Stimulated activated CD8-positive, alpha-beta memory T cell treated with anti-CD3 and anti-CD28 coated beads, Interleukin-7, amount 100 ng/mL, for 24 hours (primary cell): ENCODE measurements at places on chromosomes 12 and 14.

DNA sequence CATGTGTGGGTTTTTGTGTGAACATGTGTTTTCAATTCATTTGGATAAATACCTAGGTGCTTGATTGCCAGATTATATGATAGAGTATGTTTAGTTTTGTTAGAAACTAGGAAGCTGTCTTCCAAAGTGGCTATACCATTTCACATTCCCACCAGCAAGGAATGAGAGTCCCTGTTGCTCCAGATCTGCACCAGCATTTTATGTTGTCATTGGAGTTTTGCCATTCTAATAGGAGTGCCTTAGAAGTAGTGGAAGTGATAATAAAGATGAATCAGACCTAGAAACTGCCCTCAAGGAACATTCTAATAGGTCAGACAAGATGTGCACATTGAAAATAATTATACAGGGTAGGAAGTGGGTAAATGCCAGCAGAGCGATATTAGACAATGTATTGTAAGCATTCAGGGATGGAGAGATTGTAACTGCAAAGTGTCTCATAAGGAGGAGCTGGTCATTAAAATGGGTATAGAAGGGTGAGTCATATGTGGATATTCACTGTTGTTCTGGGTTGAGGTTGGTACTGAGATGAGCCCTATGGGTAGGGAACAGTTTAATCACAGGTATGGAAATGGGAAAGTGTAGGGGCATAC lies 71.4 kb downstream of the MNAT1 start:
- no peak for DNase-seq

DNA sequence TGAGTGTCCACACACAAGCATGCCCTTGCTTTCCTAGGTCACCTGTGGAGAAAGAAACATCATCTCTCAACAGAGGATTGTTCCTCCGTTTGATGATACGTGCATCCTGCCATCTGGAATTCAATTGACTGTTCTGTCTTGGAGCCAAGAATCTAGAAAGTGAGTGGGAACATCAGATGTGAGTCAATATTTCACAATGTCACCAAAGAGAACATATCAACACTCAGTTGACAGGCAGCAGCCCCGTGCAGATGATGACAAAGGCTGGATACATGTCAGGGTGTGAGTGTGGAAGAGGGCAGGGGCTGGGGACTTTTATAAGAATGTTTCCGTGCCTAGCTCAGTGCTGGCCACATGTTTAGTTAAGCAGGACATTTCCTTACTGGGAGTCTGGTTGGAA lies 76.1 kb downstream of the TBC1D30 start:
- no peak for DNase-seq

- DNase-seq, result peak; percentile 11
Measured at GRCh38 chr12:89707703-89708564, 704 bp downstream of the ATP2B1 start.

DNA sequence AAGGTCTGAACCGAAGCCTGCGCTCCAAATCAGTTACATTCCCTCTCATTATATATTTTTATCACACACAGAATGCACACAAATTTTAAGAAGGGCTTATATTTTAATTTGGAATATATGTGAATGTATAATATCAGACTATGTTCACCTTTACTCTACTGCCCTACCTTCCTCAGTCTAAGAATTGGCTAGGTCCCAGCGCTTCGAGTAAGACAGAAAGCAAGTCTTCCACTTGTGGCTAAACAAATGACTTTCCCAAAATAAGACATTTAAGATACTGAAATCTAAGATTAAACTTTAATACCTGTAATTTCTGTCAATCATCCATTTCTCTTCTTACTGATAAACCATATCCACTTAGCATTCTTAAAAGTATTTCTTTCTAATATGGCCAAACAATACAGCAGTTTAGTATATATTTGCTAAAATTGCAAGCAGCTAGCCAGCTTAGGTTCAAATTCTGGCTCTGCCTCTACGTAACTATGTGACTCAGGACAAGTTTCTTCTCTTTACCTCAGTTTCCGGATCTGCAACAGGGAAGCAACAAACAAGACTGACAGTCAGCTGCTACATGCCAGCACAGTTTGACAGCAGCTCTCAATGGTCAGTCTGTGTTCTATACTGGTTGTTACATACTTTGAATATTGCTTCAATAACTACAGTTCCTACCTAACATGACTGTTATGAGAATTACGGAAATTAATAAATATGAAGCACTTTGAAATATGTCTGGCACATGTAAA lies 2.0 kb downstream of the INTS13 start:
- no peak for DNase-seq

- peak; percentile 20 for DNase-seq
Measured at GRCh38 chr12:51721282-51721940, 127.1 kb downstream of the FIGNL2 start.

GRCh38 chr14:20720741-20721140 lies 24.9 kb upstream of the EDDM3A start:
- no peak for DNase-seq

- DNase-seq, result no peak
Measured at GRCh38 chr14:33352821-33353220, 414.1 kb downstream of the NPAS3 start.

DNA sequence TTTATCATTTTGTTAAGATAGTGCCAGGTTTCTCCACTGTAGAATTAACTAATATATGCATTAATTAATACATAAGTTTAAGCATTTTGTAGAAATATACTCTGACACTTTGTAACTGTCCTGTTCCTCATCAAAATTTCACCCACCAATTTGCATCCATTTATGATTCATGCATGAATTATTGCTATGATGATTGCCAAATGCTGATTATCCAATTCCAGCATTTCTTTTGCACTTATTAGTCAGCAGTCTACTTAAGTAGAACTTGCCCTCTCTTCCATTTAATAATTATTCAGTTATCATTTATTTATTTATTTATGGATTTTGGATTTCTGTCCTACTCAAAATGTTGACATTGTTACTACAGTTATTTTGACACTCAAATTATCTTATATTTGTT lies 72.2 kb downstream of the SLC6A15 start:
- no peak for DNase-seq

- no peak for DNase-seq
Measured at GRCh38 chr12:3607039-3607720, 116.2 kb downstream of the PRMT8 start.

GRCh38 chr12:70044167-70044566 lies 199.1 kb upstream of the CNOT2 start:
- no peak for DNase-seq

DNA sequence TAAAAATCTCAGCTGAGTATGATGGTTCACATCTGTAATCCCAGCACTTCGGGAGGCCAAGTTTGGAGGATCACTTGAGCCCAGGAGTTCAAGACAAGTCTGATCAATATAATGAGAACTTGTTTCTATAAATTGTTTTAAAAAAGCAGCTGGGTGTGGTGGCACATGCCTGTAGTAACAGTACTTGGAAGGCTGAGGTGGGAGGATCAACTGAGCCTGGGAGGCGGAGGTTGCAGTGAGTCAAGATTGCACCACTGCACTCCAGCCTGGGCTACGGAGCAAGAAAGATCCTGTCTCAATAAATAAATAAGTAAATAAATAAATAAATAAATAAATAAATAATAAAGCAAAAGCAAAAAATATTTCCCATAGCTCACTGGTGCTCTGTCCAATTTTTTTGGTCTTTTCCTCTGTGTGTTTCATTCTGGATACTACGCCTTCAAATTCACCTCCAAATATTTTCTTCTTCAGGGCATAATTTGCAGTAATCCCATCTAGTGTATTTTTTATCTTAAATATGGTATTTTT lies 32.7 kb upstream of the SNX6 start:
- DNase-seq, result no peak

DNA sequence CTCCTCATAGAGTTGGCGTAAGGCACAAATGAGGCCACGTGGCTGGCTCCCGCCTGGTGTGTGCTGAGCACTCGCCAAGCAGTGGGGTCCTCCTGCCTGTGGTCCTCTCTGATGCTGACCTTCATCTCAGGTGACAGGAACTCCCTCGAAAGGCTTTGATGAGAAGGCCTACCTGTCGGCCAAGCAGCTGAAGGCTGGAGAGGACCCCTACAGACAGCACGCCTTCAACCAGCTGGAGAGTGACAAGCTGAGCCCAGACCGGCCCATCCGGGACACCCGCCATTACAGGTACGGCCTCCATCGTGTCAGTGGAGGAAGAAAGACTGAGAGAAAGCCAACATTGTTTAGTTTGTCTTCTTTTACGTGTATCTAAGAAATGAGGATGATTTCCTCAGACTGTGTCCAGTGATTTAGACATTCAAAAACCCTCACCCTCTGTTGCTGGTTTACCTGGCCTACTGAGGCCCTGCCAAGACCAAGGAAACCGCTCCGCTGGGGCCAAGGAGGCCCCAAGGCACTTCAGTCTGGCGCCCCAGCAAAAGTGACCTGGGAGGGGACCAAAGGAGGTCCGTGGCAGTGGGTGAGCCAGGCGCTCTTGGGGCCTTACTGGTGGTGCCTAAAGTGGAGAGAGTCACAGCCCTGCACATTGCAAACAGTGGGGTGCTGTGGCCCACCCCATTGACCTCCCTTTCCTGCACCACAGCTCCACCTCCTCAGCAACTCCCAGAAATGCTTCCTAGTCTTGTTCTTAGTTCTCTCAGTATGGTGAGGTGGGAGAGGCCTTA lies 60.8 kb downstream of the GALNT16 start:
- DNase-seq, result no peak

- DNase-seq, result no peak
Measured at GRCh38 chr14:92584816-92585215, 71.2 kb downstream of the RIN3 start.

GRCh38 chr14:92135269-92135668 lies 13.5 kb downstream of the CPSF2 start:
- DNase-seq, result no peak

- DNase-seq, result no peak
Measured at GRCh38 chr12:77122661-77123060, 57.3 kb upstream of the E2F7 start.

DNA sequence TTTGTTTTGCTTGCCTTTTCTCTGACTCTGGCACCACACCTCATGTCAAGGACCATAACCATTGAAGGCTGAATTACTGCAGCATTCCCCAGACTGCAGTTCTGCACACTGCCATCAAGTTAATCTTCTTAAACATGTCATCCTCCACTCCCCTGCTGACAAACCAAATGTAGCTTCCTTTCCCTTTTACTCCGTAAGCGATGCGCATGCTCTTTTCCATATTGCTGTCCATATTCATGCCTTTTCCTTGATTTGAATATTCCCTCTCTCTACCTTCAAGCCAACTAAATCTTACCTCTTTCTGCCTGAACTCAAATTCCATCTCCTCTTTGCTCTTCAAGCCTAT lies 13.6 kb downstream of the GPX2 start:
- DNase-seq, result no peak

- no peak for DNase-seq
Measured at GRCh38 chr12:28876196-28876798, 272.8 kb upstream of the FAR2 start.

DNA sequence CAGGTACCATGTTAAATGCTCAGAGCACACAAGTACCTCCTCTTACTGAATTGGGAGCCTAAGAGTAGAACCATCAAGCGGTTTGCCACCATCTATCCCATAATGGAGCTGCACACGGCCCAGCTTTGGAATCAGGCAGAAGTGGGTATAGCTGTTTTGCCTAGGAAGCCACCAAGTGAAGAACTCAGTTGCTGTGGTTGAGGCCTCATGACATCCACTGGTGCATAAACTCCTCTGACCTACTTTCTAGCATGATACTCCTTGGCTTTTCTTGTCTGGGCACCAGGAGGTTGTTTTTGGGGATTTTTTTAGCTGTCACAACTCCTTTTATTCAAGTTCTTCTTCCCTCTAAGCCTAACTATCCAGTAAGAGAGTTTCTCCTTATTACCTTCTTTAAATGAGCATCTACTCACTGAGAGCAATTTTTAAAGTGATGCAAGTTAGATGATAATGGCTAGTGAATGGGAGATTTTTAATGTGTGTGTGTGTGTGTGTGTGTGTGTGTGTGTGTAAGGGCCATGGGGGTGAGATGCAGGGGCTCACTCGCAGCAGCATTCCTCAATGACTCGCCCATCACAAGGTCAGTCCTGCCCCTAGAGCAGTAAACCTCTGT lies 20.9 kb upstream of the KRAS start:
- DNase-seq, result no peak

DNA sequence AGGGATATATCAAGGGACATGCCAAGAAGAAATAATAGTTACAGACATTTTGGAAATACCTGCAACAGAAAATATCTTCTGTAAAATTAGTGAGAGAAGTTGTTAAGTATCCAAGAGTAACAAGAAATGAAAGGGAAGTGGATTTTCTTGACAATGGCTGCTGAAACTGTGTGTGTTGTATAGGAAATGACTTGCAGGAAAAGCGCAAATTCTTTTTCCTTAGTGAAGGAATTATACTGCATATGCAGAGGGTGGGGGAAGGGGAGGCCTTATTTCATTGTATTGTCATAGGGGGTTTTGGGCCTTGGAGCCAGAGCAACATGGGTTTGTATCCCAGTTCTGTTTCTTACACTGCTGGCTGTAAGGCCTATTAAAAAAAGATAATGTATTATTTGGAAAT lies 84.4 kb upstream of the DDHD1 start:
- DNase-seq, result no peak

- no peak for DNase-seq
Measured at GRCh38 chr12:130572553-130572952, 143.5 kb downstream of the RIMBP2 start.

GRCh38 chr14:82501554-82501953 lies 967.9 kb upstream of the SEL1L start:
- no peak for DNase-seq

- no peak for DNase-seq
Measured at GRCh38 chr14:55350461-55350860, 61.2 kb downstream of the ATG14 start.

DNA sequence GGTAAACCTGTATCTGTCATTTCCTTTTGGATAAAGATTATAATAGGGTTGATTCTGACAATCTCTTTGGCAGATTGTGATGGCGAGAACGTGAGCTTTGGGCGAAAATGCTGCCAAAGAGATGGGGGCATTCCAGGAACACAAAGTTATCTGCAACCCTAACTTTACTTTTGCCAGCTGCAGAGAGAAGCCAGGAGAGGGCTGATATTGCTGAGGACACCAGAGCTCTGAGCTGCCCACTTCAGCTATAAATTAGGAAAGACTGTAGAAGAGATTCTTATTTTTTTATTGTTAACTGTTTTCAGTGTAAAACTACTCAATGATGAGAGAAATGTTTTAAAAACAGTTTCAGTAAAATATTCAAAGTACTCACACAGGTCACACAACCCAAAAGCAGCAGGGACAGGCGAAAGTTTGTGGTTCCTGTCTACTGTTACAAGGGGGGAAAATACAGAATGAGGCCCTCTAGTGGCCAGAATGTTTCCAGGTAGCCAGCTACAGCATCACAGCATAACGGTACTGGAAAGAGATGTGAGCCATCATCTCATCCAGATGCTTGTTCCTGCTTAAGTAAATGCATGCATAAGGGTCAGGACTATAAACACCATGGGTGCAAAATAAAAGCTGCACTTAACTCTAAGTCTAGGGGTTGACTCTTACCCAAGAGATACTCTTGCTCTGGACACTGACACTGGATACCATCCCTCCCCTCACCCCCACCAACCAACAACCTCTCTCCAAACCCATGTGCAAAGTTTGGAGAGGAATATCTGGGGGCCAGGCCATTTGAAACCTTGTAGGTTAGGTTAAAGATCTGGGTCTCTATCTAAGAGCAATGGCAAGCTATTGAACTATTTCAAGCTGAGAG lies 498.4 kb downstream of the RMST start:
- no peak for DNase-seq
